ENCODE measurements at places on chromosomes 1 and 21. TPM values are rescaled to one million over a fixed set of nuclear protein-coding genes. Genes with fewer than 3 reads are reported as not detected.

DNA sequence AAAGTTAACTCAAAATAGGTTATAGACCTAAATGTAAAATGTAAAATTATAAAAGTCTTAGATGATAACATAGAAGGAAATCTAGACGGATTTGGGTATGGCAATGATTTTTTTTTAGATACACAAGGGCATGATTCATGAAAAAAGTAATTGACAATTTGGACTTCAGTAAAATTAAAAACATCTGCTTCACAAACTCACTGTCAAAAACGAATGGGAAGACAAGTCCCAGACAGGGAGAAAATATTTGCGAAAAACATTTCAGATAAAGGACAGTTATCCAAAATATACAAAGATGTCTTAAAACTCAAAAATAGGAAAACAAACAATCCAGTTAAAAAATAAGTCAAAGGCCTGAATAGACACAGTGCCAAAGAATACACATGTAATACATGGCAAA is 9.7 kb upstream of the PTGS2 start:
- no peak for DNase-seq

DNA sequence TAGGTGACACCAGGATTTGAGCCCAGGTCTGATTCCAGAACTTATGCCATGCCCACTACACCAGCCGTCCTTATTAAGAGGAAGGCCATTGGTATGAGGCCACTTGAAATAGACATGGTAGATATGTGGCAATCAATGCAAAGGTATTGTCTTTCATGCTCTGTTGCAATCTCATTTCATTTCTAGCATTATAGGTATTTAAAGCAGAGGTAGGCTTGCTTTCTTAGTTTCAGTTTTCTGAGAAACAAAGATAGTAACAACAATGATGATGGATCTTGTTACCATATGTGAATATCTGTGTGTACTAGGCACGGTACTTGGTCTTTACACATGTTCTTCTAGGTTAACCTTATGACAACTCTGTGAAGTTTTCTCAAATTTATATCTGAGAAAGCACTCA is 113.1 kb downstream of the FGGY start:
- DNase-seq, result no peak

DNA sequence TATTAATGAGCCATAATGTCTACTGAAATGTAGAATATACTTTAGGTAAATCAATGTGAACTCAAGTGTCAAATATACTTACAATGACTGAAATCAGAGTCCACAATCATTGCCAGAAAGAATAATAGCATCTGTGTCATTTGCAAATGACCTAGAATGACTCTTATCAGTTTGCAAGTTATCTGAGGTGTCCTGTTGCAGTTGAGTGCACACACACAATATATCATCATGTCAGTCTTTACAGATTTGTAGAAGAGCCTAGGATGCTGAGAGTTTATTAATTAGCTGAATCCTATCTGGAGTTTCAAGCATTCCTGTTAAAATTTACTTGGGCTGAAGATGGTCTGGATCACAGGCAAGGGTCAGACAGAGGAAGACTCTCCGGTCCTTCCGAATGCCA is 324.0 kb upstream of the GREM2 start:
- no peak for DNase-seq

DNA sequence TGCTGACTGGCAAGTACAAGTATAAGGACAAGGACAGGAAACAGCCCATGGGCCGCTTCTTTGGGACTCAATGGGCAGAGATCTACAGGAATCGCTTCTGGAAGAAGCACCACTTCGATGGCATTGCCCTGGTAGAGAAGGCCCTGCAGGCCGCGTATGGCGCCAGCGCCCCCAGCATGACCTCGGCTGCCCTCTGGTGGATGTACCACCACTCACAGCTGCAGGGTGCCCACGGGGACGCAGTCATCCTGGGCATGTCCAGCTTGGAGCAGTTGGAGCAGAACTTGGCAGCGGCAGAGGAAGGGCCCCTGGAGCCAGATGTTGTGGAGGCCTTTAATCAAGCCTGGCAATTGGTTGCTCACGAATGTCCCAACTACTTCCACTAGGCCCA is 32.0 kb downstream of the SLC16A1 start:
- no peak for DNase-seq

DNA sequence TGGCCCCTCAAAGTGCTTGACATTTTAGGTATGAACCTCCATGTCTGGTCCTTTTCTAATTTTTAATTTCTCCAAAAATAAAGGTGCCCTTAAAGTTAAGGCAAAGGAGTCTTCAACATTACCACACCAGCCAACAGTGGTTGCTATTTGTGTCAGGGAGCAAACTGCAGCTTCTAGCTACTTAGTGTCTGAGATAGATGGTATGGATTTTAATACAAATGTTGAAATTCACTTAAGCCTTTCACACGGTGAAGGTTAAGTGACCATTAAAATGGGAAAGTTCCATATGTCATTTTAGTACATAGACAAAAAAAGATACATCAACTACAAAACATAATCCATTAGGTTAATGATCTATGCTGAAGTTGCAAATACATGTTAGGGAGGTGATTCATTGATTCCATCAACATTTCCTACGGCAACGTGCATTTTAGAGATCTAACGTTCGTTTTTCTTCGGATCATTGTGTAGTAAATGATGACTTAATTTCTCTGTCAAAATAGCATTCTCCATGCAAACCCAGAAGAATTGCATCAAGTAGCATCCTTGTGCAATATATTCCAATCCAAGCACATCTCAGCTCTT is 48.2 kb upstream of the RGS21 start:
- no peak for DNase-seq

DNA sequence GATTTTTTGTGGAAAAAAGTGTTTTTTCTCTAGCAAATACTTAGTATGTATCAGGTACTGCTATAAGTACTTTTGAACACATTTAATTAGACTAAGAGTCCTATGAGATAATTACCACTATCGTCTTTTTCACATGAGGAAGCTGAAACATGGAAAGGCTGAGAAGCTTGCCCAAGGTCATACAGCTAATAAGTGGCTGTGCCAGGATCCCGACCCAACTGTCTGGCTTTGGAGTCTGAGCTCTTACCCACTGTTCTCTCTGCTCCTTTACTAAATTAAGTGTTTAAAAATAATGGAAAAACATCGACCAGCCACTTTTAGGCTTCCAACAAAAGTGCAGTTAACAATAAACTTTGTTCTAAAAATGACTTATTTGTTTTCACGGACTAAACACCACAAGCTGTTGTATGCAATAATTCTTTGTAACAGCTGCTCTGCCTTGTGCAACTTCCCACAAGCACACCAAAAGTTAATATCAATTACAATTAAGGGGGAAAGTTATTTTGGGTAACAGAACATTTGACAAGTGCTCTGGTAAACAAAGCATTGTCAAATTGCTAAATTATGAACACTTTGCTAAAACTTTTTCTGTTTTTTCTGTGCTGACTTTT is 75.7 kb downstream of the CRB1 start:
- no peak for DNase-seq

GRCh38 chr1:203557390-203557789 is 63.4 kb downstream of the OPTC start:
- DNase-seq, result peak; percentile 83

GRCh38 chr1:54302951-54303843 is 103.0 kb downstream of the SSBP3 start:
- DNase-seq, result no peak

DNA sequence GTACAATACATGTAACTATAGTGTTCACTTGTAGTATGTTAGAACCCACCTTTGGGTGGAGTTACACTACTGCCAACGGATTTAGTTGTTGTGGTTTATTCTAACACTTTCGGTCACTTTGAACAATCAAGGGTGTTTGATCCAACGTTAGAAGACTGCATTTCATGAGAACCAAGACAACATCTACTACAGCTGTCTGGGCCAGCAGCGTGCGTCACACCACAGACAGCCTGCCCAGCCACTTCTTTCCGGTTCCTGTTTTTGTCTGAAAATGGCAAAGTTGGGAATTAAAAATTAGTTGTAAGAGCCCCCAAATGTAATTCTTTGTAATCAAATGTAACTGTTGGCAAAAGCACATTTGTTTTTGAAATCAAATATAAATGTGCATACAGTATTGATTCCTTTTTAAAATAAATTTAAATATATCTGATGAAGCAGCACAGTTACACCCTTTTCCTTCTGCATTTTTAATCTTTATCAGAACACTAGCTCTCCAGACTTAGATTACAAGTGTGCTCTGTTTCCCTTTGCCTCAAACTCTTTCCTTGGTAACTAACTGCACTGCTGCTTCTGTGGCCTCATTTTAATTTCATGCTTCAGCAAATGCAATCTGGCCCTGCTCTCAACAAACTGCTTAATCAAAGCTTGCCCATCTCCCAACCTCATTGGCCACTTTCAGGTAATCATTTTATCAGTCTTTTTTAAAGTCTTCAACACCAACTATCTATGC is 86.6 kb upstream of the DPH5 start:
- no peak for DNase-seq

GRCh38 chr1:6448749-6449631 is 17.0 kb downstream of the TNFRSF25 start:
- no peak for DNase-seq

DNA sequence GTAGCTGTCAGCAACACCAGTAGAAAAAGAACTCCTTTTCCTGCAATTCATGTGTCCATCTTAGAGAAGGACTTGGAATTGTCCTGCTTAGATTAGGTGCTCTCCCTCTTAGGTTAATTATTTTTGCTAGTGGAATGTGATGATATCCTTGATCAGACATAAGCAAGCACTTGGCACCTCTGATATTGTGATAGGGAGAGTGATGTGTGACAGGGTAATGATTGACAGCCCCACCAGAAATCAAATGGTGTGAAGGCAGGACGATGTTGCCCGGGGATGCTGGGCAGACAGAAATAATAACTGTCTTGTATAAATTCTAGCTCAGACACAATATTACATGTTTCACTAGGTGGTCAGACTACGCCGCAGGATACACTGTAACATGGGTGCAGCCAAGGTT is 4.4 kb downstream of the TYW3 start:
- no peak for DNase-seq

DNA sequence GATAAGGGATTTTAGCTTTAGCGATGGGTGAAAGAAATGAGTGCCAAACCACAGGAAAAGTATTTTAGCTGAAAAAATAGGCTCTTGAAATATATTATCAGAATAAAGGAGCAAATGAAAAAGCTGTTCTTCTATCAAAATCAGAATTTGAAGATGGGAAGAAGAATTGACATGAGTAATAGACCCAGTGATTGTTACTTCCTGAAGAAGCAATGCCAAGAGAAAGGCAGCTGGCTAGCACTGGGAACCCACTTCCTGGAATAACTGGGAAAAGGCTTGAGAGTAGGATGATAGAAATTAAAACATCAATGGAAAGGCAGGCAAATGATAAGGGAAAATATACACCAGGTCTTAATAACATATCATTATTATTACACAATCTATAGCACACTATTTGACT is 29.9 kb upstream of the LYPLAL1 start:
- peak; percentile 21 for DNase-seq

GRCh38 chr21:36396325-36396724 is 11.1 kb downstream of the CHAF1B start:
- DNase-seq, result no peak

- no peak for DNase-seq
These were observed 102.2 kb upstream of the JUN start for GRCh38 chr1:58885998-58886397.

DNA sequence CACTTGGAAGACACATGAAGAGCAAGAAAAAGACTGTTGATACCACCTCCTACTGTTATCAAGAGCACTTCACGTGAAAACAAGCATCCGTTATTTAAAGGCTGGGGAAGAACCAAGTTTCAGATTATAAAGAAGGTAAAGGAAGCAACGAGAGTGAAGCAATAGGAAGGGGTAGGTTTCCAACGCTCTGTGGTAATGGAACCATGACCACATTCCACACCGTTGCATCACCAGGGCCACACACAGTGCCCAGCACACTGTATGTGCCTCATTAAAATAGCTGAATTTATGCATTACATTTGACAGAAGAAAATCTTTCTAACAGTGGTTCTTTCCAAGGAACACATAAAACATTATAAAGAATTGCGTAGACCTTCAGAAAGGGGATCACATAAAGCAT is 435.8 kb downstream of the MRPL39 start:
- DNase-seq, result peak; percentile 15

GRCh38 chr21:37532868-37533780 is 166.6 kb downstream of the DYRK1A start:
- peak; percentile 61 for DNase-seq

DNA sequence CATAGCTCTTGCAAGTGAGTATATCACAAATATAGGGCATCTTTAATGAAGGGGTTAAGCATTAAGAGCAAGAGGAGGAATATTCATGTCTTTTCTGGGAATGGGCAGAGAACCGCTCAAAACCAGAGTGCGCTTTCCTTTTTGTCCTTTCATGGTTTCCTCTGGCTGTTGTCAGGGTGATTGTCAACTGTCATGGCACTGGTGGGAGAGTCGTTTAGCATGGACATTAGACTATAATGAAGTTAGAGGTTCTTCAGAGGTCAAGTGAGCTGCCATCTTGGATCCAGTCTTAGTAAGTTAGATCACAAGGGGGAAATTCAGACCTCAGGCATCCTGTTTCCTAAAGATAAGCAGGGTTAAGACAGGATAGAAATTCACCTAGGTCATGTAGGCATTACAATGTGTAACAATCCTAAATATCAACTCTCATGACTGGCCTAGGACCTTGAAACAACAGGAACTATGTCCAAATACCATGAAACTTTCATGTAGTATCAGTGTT is 12.1 kb upstream of the COA6 start:
- DNase-seq, result no peak

- no peak for DNase-seq
These were observed 523.5 kb upstream of the CAMK1G start for GRCh38 chr1:209059981-209060380.

GRCh38 chr1:221510793-221511503 is 230.9 kb downstream of the DUSP10 start:
- DNase-seq, result no peak

DNA sequence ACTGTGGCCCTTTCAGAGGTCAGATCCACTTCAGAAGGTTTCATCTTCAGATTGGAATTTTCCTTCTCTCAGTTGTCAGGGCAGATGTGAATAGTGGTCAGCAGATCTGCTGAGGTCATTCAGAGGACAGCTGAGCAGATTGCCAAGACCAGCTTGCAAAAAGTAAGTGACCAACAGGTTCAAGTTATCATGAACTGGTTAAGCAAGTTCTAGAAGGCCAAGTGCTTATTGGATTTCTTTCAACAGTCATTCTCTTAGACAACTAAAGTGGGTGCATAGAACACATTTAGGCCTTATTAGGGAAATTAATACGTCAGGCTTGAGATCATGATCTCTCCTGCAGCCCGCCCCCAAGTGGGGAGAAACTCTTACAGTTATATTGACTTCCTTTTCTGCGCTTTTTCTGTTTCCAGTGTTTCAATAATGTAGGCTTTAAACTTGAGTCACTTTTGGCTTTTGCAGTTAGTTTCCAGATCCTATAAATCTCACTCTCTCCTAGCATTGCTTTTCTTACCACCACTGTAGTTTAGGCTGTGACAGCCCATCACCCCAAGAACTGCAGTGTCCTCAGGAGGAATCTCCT is 96.4 kb downstream of the C1orf21 start:
- peak; percentile 83 for DNase-seq

GRCh38 chr1:208841436-208841835 is 597.3 kb upstream of the PLXNA2 start:
- DNase-seq, result no peak

- no peak for DNase-seq
These were observed 771.6 kb upstream of the CXADR start for GRCh38 chr21:16741141-16741665.

CBR3 gene
- total RNA-seq, result 12.8 TPM

CATSPERE gene
- total RNA-seq, result 0.18 TPM

EPS15 gene
- total RNA-seq, result 47.5 TPM

PGLYRP3 gene
- total RNA-seq, result not detected

MIER1 gene
- 11.5 TPM for total RNA-seq

SLAMF9 gene
- 0.28 TPM for total RNA-seq

EFNA4 gene
- total RNA-seq, result 3.8 TPM

PTPN7 gene
- total RNA-seq, result not detected

FABP3 gene
- 5.6 TPM for total RNA-seq

DIO1 gene
- not detected for total RNA-seq

DDAH1 gene
- 94.5 TPM for total RNA-seq

Data from IMR-90 (cell line).